Activated CD8-positive, alpha-beta memory T cell treated with anti-CD3 and anti-CD28 coated beads for 24 hours (primary cell): ENCODE measurements at places on chromosomes 6 and 20.

GRCh38 chr20:34557936-34558319 lies 590 bp upstream of the MAP1LC3A start:
- DNase-seq = no peak

GRCh38 chr6:64505312-64505711 lies 869.7 kb downstream of the PHF3 start:
- no peak for DNase-seq

- DNase-seq = no peak
Observed at GRCh38 chr6:140069576-140069975, 695.1 kb upstream of the CITED2 start.

- DNase-seq = peak; percentile 21
Observed at GRCh38 chr20:58988565-58988882, 7.5 kb downstream of the NELFCD start.
